Activated effector memory CD4-positive, alpha-beta T cell treated with Interleukin-2 at 50 U/mL for 16 hours (primary cell): ENCODE measurements at places on chromosomes 7 and 10.

DNA sequence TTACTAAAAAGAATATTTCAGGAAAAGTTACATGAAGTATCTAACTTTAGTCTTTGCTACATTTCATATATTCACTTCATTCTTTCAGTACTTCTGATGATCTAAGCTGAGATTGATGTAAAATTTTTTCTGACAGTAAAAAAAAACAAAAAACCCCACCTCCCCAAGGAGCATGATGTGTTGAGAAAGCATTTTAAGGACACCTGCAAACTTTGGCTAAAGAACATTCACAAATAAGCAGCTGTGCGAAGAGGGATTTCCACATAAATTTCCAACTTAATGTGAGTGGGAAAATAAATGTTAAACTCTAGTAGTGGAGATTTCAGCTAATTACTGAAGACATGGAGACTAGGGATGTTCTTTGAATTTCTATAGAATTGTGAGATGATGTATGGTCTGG is 35.5 kb downstream of the DLD start:
- DNase-seq, result no peak

GRCh38 chr7:142587578-142588191 is 161.6 kb upstream of the PRSS1 start:
- DNase-seq, result no peak

- no peak for DNase-seq
These were observed 17.7 kb downstream of the CLIP2 start for GRCh38 chr7:74306730-74307469.

- DNase-seq, result no peak
These were observed 119.3 kb upstream of the FRMD4A start for GRCh38 chr10:14450041-14450491.

- no peak for DNase-seq
These were observed 29.4 kb downstream of the TSPAN12 start for GRCh38 chr7:120828528-120828927.

DNA sequence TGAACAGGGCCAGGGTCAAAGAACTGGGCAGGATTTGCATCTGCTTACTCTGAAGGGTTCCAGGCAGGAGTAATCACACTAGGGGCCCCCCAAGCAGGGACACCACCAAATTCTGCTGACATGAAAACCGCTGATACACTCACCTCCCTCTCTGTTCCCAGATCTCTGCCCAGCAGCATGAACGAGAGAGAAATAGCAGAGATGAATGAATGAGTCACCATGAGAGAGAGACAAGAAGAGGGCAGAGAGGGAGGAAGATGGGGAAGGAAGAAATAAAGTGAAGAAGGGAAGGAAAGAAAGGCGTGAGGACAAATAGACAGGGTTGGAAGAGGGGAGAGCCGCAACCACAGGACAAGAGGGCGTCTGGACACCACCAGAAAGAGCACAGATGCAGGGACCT is 285.9 kb upstream of the NEBL start:
- DNase-seq, result no peak

GRCh38 chr10:8305876-8306652 is 251.6 kb downstream of the GATA3 start:
- no peak for DNase-seq

- no peak for DNase-seq
These were observed 645.0 kb upstream of the GALNT17 start for GRCh38 chr7:70486977-70487376.

DNA sequence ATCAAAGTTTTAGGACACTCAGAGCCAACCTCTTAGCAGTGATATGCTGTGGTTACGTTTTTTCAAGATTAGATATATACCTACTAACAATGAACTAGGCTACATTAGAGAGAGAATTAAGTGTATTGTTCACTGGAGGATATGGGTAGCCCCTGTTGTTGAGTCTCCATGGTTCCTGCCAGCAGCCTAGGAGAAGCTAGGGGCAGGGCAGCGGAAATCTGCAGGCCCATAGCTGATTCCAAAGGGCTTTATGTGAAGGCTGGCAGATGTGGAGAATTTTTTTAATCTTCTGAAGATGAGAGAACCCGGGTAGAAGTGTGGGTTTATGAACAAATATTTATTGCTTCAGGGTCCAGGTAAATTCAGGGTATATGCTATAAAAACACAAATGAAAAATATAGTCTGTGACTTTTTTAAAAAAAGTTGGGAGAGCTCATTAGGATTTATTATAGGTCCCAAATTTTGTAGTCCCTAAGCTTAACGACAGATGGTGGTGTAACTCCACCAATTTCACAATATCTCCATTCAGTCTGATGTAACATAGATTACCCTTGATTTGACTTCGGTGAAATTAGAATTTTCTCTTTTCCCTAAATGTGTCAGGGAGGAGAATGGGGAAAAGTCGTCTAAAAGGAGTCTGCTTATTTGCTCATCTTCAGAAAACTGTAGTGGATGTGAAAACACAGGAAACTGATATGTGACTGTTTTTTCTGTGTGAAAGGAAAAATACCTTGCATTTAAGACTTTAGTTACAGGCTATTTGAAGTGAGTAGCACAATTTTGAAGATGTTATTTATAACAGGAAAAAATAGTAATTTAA is 163.0 kb upstream of the PPP1R3A start:
- no peak for DNase-seq

- no peak for DNase-seq
These were observed 132.7 kb downstream of the JCAD start for GRCh38 chr10:29926693-29927048.

- no peak for DNase-seq
These were observed 133.4 kb downstream of the MAD1L1 start for GRCh38 chr7:2099048-2099957.

GRCh38 chr10:73205081-73205480 is 37.2 kb downstream of the FAM149B1 start:
- DNase-seq, result no peak

DNA sequence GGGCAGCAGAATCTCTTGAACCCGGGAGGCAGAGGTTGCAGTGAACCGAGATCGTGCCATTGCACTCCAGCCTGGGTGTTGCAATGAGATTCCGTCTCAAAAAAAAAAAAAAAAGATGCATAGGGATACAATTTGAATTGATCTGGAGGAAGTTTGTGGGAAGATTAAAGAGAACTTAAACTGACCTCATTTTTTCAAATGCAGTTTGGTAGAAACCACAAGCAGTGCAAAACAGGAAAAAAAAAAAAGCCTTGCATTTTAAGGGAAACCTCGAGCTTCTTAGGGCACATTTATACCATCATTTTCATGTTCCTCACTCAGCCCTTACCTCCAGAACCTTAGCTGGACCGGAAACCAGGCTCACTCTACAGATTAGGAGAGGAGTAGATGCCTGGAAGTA is 2.8 kb downstream of the KCTD7 start:
- no peak for DNase-seq

GRCh38 chr10:104036518-104037260 is 49.0 kb downstream of the COL17A1 start:
- no peak for DNase-seq

DNA sequence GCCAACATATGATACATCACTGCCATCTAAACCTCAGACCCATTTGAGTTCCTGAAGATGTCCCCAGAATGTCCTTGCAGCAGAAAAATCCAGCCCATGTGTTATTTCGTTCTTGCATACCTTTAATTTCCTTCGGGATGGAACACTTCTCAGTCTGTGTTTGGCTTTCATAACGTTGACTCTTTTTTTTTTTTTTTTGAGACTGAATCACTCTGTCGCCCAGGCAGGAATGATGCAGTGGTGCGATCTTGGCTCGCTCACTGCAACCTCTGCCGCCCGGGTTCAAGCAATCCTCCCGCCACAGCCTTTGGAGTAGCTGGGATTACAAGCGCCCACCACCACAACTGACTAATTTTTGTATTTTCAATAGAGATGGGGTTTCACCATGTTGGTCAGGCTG is 148.8 kb upstream of the TNRC18 start:
- no peak for DNase-seq

DNA sequence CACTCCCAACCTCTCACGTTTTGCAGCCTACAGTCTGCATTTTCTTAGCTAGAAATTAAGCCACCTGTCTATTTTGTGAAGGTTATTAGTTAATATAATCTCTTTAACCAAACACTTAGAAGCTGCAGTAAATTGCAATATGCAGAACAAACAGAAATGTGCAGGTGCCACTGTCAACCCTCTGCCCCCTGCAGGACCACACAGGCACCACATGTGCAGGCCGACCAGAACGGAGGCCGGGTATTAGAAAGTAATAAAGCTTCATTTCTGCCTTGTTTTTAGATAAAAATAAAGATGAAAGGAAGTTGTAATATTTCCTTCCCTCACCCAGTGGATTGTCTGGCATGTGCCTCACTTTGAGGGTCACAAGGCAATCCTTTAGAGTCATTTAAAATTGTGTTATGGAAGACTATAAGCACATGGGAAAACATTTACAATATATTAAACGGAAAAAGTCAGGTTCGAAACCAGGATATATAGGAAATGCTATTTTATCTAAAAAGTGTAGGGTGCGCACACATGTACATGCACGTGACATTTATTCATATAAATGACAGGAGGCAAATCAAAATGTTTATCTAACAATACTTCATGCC is 158.2 kb downstream of the ARHGAP12 start:
- DNase-seq, result peak; percentile 46

- DNase-seq, result no peak
These were observed 225.1 kb downstream of the GATA3 start for GRCh38 chr10:8279598-8279997.

DNA sequence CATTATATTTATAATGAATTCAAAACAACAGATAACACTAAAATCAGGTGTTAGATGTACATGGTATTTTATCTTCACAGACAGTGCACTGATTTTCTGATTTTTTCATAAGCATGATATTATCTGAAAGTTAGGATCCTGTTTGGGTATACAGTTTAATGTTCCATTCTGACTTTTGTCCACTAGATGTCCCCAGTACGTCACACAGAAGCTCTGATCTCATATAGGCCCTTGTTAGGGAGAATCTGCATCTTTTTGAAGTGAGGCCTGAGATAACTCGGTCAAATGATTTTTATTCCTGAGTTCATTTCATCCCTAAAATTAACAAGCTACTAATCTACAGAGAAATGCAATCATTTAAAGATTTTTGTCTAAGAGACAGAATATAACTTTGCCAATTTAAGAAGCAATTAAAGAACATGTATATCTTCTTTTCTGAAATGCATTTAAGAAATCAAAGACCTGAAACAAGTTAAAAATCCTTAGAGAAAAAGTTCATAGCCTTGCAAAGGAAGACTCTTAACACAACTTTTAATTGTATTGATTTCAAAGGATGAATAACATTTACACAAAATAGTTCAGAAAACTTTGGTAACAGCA is 72.0 kb upstream of the TES start:
- no peak for DNase-seq

DNA sequence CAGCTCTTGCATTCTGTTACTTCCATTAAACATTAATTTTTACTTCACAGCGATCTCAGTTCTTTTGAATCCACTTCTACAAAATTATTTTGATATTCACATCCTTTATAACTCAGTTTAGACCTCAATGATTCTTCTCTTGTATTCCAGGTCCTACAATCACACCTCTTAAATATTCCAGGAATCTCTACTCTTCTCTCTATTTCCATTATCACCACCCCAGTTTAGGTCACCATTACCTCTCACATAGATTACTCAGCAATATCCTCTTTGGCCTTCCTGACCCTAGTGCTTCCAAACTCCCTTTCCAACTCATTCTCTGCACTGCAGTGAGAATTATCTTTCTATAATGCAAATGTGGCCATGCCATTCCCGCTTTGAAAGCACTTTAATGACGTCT is 27.1 kb upstream of the GPR37 start:
- no peak for DNase-seq

DNA sequence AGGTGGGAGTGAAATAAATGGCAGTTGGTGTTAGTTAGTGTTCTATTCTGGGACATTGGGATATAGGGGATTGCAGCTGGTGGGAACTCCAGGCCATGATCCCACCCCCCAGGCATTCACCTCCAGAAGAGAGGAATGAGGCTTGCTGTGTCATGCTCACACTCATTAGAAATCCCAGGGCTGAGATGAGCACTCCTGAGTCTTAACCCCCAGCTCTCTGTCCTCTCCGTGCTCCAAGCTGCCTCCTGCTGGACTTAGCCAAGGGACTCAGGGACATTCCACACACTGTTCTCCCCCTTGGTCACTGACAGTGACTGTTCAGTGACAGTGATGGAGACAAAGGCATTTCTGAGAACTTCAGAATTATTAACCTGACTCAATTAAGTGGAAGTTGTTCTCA is 21.5 kb downstream of the CYP26A1 start:
- DNase-seq, result no peak

GRCh38 chr7:135678612-135679575 is 16.6 kb downstream of the STMP1 start:
- no peak for DNase-seq

DNA sequence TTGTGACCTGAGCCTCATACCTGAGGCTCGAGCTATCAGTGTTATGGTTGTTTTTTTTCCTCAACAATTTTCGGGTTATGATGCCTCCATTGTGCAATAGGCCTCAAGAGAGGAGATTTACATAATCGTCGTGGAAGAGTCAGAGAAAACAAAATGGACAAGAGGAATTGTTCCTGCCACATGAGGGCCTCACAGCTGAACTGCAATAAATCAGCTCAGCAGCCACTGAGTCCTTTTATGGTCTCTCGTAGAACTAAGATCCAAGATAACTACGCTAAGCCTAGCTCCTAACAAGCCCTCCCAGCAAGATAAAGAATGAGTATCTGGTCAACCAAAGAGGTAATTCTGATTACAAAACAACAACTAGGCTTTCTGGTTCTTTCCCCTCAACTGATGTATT is 336.8 kb downstream of the WDR11 start:
- no peak for DNase-seq

- DNase-seq, result no peak
These were observed 106.9 kb upstream of the BET1 start for GRCh38 chr7:94111009-94111408.

DNA sequence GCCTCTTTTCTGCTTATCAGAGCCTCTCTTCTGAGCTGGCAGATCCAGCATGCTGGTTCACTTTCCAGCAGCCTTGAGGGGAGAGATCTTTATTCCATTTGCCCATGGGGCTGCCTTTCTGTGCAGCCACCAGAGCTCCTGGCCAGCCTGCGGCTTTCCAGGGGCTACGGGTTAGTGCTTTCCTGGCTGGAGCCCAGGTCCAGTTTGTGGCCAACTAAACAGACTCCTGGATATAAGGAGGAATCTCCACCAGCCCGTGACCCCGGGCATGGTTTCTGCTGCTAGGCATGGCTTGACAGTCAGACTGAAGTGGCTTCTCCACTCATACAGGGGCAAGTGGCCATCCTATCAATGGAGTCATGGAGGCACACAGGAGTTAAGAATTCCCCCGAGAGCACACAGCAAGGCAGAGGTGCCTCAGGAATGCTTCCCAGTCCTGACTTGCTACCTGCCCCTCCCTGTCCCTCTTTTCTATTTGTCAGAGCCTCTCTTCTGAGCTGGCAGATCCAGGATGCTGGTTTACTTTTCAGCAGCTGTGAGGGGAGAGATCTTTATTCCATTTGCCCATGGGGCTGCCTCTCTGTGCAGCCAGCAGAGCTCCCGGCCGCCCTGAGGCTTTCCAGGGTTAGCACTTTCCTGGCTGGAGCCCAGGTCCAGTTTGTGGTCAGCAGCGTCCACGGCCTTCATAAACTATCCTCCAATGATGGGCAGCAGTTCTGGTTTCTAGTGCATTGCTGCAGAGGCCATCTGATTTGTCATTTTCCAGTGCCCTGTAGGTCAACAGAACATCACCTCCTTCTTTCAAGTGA is 35.9 kb downstream of the TSPAN15 start:
- DNase-seq, result no peak
